ENCODE measurements at places on chromosomes 11 and 22. TPM values are rescaled to one million over a fixed set of nuclear protein-coding genes. Genes with fewer than 3 reads are reported as not detected.

Gene PIK3IP1
- 17.3 TPM for total RNA-seq

Gene SCGB1C1
- total RNA-seq, result not detected

Gene GGT1
- total RNA-seq, result 2.5 TPM

Gene FXYD6
- total RNA-seq, result 0.68 TPM

Gene ZNF74
- 8.5 TPM for total RNA-seq

Gene GRAP2
- total RNA-seq, result not detected

Gene VPS11
- total RNA-seq, result 18.2 TPM

All from pericardium fibroblast (primary cell).